ENCODE measurements at places on chromosomes 6 and 20.
A peak's percentile ranks its signal among the peaks of the same experiment; 100 is the strongest.

DNA sequence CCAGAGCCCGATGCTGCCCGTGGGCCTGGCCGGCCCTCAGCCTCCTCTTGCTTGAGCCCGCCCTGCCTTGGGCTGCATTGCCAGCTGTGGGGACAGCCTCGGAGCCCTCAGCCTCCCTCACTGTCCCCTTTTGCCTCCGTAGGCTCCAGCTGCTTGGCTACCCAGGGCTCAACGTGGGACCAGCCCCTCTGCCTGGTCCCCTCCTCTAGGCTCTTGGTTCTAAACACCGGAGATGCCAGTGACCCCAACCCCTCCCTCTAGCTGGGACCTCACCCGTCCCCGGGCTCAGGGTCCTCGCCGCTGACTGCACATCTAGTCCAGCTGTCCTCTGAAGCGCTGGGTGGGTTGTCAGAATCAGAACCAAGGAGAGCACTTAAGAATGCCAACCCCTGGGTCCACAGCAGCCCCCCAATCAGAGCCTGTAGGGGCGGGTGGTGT, 345.2 kb downstream of the ZFAND3 start:
- DNase-seq, result no peak

GRCh38 chr6:46291275-46291633, 120.5 kb upstream of the ENPP5 start:
- DNase-seq, result no peak

DNA sequence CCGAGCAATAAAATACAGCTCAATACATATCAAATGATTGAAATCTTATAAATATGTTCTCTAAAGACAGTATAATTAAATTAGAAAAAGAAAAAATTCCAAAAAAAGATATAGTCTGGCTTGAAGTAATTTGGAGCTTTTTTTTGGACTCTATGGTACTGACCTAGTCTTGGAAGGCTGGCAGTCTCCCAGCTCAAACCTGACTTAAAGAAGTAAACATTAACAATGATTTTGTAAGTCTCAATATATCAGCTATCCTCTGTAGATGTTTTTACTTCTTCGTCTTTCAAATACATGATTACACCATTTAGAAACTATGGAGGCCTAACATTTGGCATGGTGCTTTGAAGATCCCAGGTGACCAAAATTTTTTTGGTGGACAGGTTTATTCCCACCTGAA, 14.2 kb downstream of the HINT3 start:
- DNase-seq, result no peak

DNA sequence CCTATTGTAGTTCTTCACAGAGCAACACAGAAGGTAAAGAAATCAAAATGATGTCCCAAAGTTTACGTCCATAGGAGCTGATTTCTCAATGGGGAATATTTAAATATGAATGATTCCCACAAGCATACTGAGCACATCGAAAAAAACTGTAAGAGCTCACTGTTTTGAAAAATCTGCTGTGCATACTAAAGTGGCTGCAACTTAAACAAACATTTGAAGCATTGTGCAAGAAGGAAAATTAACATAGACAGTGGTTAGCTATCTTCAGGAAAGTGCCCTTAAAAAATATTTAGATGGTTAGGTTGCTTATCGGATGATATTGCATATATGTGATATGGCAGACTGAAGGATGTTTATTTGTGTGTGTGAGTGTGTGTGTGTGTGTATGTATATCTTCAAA, 747.6 kb downstream of the RFPL4B start:
- DNase-seq, result no peak

GRCh38 chr6:154343473-154344308, 12.9 kb downstream of the IPCEF1 start:
- DNase-seq, result no peak

DNA sequence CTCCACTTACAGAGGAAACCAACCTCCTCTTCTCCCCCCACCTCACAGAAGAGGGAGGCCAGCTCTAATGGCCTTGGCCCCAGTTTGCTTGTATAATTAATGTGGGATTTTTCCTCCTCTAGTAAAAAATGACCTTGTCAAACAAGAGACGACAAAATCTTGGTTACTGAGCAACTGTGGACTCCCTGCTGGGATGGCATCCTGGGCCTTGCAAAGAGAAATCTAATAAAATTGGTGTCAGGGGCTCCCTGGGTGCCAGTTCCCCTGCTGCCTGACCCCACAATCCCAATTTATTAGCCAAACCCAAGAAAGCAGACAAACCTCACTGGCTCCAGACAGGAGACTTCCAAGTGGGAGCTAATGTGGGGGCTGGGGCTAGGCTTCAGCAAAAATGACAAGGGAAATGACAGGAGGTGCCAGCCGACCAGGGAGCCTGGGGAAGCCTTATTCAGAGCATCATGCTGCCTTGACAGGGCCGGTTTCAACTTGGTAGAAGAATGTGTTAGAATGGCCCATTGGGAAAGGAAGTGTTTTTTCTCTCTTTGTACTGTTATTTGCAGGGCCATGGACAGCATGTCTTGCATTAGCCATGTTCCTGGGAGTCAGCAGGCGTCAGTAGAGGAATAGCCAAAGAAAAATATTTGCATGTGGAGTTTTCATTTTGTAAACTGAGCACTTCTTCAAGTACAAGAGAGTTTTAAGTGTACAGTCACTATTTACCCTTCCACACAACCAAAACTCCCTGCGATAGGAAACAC, 816.9 kb downstream of the DHX35 start:
- DNase-seq, result no peak

DNA sequence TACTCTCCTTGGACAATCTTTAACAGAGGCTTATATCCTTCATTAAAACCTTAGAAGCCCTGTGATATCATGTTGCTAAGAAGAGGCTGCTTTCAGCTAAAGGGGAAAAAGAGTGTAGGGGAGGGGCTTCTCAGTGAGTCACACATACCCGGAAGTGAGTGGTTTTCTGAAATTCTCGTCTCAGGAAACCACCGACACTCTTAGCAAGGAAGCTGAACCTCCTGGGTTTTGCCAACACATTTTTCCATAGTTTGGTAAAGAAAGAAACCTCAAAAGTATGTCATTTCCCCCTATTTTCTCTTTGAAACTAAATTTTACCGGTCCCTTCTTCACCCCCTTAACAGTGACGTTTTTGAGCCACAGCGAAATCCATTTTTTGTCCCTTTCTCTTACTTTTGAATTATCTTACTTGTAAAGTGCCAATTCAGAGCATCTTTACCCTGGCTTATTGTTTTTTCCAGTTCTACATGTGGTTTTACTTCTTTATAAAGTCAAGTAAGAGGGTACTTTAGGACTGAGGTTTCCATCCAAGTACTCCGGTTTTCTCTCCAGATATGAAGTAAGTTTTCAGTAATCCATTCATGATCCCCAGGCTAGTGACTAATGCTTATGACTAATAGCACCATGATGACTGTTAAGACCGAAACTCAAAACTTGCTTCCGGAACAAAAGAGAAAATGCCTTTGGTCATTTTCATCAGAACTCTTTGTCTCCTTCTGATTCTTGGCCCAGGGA, 219.3 kb downstream of the ARHGAP18 start:
- peak; percentile 34 for DNase-seq

DNA sequence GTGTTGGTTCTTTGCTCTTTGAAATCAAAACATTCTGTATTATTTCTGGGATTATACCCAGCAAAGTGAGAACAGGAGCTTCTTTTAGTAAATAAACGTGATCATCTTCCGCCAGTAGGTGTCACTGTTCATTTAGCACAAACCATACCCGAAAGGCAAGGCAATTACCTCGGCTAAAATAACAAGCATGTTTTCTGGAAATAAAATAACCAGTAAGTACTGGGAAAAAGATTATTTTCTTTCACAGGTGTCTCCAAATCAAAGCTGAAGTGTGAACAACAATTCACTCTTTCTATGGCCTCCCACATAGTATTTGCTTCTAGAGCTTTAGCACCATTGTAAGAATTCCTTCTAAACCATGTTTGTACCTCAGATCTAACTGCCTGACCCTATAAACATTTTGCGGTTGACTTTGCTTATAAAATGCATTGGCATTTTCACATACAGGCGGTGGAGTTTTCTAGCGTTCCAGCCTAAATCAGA, 144.6 kb upstream of the AGPAT4 start:
- no peak for DNase-seq

- no peak for DNase-seq
Measured at GRCh38 chr20:48957053-48957481, 35.6 kb downstream of the ARFGEF2 start.

DNA sequence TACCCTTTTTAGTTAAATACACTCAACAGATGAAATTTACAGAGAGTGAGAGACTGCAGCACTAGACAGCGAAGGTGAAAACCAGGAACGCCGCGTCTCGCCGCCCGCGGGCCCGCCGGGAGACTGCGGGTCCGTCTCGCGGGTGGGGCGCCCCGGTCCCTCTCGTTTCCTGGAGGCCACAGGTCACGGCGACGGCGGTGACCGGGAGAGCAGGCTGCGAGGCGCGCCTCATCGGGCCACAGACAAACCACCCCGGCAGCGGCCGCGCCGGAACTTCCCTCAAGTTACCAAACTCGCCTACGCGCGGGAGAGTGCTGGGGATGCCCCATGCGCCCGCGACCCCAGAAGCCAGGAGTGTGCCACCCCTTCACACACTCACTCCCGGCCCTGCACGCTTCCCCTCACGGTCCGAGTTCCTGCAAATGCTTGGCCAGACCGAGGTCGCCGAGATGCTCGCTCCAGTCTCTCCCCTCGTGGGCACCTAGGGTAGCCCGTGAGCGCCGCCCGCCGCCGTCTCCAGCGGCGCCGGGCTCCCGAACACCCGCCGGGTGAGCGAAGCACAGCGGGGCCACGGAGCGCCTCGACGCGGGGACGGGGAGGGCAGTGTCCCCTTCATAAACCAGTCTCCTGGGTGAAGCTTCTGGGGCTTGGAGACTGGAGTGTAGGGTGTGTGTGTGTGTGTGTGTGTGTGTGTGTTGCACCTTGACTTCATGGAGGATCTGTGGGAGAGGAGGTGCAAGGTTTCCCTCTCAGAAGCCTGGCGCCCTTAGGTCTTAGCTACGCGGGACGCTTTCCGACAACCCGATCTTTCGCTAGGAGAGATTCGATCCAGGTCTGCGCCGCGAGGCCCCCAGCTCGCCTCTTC, 1.4 kb downstream of the BACH2 start:
- peak; percentile 40 for DNase-seq

- DNase-seq, result no peak
Measured at GRCh38 chr6:157761926-157762325, 61.1 kb upstream of the SNX9 start.

GRCh38 chr6:134442073-134442472, 124.2 kb upstream of the SGK1 start:
- no peak for DNase-seq
